Kidney (tissue), 22 donors: ENCODE measurements at places on chromosomes 5 and 9. TPM values are rescaled to one million over a fixed set of nuclear protein-coding genes. Genes with fewer than 3 reads are reported as not detected.

Gene TMEM252
- polyA plus RNA-seq = 3.4 TPM

Gene CDH9
- 1.7 TPM for polyA plus RNA-seq

Gene SLC6A19
- 69.3 TPM for polyA plus RNA-seq

Gene ENC1
- 5.3 TPM for polyA plus RNA-seq

Gene PCDHGC3
- 41.0 TPM for polyA plus RNA-seq

Gene FBXL7
- 3.9 TPM for polyA plus RNA-seq

Gene TMED9
- 214 TPM for polyA plus RNA-seq

DNA sequence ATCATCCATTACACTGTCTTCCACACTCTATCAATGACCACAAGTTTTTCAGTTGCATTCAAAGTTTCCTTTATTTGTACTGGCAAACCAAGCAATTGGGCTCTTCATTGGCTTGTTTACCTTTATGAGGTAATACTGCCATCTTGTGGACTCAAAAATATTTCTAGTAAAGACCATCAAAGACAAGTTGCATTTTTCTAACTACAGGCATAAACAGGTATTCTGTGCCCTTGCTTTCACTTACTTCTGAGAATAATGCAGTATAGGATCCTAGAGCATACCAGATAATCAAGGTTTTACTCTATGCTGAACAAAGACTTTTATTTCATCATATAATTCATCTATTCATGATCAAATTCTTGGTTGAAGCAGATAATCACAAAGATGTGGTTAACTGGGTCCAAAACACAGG is 173.7 kb upstream of the POU5F2 start:
- DNase-seq = no peak

DNA sequence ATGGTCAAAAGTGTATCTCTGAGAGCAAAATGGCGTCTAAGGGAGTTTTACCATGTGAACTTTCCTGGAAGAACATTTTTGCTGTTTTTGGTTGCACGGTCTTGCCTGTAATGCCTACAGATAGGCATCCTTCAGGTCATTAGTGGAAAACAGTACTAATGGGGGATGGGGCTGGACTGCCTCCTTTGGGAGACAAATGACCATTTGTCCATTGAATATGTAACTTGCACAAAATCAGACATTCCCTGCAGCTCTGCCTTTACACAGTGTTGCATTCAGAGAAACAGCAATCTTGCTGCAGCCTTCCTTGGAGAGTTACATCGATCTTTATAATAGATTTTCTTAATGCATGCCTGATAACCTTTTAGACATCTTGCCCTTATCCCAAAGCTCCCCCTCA is 138.5 kb upstream of the EGFLAM start:
- DNase-seq = no peak

DNA sequence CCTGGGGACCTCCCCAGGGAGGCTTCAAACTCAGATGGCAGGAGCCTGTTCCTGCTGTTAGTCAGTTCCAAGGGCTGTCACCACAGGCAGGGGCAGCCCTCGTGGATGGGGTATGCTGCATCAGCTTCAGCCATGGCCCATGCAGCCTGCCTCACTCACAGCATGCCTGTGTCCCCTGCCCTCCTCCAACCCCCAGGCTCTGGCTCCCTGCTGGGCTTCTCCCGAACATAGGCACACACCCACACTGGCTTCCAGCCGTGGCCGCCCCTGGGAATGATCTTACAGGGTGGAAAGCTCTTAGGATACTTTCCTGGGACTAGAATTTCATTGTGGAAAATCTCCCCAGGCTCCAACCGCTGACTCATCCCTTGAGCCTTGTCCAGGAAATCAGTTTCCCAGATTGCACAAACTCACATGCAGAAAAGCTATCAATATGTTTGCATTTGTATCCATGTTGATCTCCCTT is 163.8 kb downstream of the SEC61B start:
- DNase-seq = no peak

DNA sequence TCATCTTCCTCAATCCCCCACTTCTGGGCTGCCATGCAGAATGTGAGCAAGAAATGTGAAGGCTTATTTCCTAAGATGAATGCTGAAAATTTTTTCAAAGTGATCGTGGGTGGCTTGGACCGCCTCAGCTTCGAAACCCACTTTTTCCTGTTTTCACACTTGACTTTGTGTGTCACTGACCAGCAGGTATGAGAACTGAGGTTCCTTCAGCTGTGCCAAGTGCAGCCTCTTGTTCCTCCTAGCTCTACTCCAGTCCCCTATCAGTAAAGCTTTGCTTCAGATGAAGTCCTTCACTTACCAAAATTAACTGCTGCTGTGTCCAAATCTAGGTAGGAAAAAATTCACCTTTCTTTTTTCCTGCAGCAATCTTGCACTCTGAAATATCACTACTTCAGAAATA is 382.6 kb downstream of the DTWD2 start:
- DNase-seq = no peak

DNA sequence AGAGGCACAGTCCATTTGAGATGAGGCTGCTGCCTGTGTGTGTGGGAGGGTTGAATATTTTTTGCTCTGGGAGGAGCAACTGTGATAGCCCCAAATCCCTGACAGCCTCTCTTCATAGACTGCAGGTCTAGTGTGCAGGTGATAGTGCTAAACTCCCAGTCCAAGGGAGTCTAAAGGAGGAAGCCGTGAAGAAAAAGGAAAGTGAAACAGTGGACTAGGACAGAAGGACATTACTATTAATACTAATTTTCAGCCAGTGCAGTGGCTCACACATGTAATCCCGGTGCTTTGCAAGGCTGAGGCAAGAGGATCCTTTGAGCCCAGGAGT is 295.0 kb downstream of the PDE4D start:
- no peak for DNase-seq

- peak; percentile 58 for DNase-seq
These were observed 91.1 kb upstream of the CACNA1B start for GRCh38 chr9:137786511-137786920.

GRCh38 chr5:172299916-172300439 is 16.4 kb upstream of the UBTD2 start:
- DNase-seq = no peak

GRCh38 chr9:124414612-124415011 is 630 bp downstream of the PSMB7 start:
- DNase-seq = no peak

- DNase-seq = no peak
These were observed 13.6 kb upstream of the PALM2AKAP2 start for GRCh38 chr9:109766351-109766750.

- DNase-seq = no peak
These were observed 31.3 kb downstream of the NDUFA8 start for GRCh38 chr9:122128007-122128968.

GRCh38 chr5:68730220-68730978 is 363.4 kb upstream of the SLC30A5 start:
- peak; percentile 74 for DNase-seq

GRCh38 chr9:133994353-133995011 is 2.4 kb upstream of the VAV2 start:
- DNase-seq = peak; percentile 92
